CD4-positive, alpha-beta T cell treated with Interleukin-12 subunit alpha and Interleukin-12 subunit beta, for 1 hour (primary cell): ENCODE measurements at places on chromosomes 13 and 19.

GRCh38 chr13:33165787-33166186 is 119.8 kb downstream of the STARD13 start:
- no peak for DNase-seq

- DNase-seq: no peak
Observed at GRCh38 chr19:29724746-29725145, 9.7 kb upstream of the C19orf12 start.

DNA sequence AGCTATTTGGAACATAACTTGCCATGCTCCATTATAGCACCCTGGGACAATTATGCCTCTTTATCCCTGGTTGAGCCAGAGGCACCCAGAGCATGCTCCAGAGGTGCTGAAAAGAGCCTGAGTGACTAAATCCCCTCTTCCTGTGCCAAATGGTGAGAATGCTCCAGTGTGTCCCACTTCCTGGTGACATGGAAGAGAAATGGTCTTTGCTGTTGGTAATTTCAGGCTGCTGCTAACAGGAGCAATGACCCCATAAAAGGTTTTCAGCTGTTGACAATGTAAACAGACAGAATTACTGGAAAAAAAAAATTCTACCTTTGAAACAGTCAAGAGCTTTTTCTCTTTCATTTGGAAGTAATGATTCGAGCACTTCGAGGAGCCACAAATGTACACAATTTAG is 341.8 kb downstream of the FGF9 start:
- no peak for DNase-seq

DNA sequence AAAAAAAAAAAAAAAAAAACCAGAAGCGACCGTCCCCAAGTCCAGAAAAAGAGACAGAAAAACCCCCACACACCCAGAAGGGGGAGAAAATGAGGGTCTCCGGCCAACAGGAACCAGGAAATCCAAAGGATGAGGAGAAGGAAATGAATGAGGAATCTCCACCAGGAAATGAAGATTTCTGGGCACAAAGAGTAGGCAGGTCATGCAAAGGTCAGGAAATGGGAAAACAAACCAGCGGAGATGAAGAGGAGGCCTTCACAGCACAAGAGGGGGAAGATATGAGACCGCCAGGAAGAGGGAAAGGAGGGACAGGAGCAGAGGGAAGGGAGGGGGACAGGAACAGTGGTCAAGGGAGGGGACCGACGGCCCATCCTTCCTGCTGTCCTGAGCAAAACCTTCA is 5.8 kb downstream of the TEAD2 start:
- no peak for DNase-seq

DNA sequence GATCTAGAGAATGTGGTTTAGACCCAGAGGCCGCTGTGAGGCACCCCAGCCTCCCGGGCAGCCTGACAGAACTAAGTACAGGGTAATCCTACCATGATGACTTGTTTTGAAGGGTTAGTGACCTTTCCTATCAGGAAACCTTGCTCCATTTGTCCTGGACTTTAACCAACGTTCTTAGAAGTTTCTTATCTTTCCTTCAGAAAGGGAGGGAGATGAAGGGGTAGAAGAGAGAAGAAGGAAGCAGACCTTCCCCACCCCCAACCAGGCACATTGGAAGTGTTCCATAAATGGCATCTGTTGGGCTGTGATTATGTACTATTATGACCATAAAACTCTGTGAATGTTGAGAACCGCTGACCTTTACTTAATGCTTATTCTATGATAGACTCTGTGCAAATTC is 184.2 kb downstream of the OXGR1 start:
- no peak for DNase-seq

DNA sequence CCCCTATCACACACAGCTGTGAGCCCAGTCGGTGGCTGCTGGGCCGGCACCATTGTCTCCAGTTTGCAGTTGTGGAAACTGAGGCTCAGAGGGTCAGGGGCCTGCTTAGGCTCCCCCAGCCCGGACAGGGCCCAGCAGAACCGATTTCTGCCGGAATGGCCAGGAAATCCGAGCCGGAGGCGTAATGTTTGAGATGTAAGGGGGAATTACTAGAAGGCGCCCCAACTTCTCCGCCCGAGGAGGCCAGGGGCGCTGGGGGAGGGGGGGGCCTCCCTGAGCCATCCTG is 962 bp downstream of the KISS1R start:
- DNase-seq: no peak

DNA sequence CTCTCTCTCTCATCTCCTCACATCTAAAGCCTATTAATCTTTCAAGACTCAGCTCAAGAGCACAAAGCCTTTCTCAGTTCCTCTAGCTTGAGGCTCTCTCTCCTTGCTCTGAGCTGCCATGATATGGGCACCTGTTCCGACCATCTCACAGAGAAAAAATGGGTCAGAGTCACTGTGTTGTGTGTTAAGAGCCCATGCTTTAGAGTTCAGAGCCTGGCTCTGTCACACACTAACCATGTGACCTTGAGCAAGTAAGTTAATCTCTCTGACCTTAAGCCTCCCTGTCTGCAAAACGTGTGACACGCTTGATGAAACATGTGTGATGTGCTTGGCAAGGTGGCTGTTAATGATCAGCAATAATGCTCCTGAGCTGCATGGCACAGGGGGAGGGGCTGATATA is 245.2 kb downstream of the DLEU7 start:
- no peak for DNase-seq

DNA sequence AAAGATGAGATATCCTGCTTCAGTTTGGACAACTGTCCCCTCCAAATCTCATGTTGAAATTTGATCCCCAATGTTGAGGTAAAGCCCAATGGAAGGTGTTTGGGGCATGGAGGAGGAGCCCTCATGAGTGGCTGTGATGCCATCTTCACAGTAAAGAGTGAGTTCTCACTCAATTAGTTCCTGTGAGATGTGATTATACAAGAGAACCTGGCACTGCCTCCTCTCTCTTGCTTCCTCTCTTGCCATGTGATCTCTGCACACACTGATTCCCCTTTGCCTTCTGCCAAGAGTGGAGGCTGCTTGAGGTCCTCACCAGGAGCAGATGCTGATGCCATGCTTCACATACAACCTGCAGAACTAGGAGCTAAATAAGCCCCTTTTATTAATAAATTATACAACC is 86.9 kb downstream of the HSPH1 start:
- no peak for DNase-seq

DNA sequence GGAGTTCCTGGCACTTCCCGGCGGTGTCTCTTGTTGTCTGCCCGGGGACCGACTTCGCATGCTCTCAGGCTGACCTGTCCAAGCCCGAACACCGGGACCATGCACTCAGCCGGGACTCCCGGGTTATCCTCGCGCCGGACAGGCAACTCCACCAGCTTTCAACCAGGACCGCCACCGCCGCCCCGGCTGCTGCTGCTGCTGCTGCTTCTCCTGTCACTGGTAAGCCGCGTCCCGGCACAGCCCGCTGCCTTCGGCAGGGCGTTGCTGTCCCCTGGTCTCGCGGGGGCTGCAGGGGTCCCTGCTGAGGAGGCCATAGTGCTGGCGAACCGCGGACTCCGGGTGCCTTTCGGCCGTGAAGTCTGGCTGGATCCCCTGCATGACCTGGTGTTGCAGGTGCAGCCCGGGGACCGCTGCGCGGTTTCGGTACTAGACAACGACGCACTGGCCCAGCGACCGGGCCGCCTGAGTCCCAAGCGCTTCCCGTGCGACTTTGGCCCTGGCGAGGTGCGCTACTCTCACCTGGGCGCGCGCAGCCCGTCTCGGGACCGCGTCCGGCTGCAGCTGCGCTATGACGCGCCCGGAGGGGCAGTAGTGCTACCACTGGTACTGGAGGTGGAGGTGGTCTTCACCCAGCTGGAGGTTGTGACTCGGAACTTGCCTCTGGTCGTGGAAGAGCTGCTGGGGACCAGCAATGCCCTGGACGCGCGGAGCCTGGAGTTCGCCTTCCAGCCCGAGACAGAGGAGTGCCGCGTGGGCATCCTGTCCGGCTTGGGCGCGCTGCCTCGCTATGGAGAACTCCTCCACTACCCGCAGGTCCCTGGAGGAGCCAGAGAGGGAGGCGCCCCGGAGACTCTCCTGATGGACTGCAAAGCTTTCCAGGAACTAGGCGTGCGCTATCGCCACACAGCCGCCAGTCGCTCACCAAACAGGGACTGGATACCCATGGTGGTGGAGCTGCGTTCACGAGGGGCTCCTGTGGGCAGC is 661 bp downstream of the FREM2 start:
- DNase-seq: no peak

GRCh38 chr13:24308488-24309020 is 826 bp upstream of the C1QTNF9 start:
- DNase-seq: no peak

DNA sequence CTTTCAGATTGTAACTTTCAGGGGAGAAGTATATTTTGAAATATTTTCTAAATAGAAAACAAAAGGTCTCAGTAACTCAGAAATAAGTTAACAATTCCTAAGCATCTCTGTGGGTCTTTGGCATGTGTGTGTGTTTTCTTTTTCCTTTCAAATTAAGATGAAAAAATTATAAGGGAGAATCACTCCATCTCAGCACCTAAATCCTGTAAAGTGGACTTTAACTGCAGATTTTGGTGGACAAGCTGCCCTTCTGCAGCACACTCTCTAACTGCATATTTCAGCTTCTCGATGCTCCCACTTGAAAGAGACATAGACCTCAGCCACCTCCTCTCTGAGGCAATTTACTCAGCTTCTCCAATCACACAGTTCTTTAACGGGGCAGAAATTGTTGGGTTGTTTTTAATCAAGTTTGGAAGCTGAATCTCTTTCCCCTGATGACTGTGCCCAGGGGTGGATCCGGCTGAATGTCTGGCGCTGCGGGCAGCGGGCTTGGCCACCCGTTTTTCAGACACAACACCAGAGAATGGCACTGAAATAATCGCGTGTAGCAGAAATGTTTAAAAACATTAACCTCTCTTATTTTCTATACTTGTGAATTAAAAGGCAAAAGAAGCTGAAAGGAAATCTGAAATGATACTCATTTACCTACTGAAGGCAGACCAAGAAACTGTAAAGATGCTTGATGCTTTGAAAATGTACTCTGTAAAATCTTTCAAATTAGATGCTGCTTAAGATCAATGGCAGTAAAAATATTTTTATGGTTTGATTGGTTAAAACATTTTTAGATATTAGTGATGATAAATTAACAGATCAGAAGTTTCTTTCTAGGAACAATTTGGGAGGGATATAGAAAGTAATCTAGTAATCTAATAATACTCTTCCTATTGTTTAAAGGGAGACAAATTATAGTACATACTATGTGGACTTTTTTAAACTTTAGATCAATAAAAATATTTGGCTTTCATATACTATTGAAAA is 12.4 kb downstream of the ZIC2 start:
- no peak for DNase-seq

DNA sequence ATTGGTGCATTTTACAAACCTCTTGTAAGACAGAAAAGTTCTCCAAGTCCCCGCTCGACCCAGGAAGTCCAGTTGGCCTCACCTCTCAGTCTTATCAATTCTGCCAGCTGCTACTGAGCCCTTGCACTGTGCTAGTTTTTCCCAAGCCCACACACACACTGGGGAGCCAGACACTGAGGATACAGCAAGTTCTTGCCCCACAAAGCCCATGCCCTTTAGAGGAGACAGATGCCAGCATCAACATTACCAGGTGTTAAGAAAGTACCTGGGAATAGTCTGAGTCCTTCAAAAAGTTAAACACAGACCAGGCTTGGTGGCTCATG is 175.0 kb downstream of the PTPRS start:
- DNase-seq: no peak

DNA sequence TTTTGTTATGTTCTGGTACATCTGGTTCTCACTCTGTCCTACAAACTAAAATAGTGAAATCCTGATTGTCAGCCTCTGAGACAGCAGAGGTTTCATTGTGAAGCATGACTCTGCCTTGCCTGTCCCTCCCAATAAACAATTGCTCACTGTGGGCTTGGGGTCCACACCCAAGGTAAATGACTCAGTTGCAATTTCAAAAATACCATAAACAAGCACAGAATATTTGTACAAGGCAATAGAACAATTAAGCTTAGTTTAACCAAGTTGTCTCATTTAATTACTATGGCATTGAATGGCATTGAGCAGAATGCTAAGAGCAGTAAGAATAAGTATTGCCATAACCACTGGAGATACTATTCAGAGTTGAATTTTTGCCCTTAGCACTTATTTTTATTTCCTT is 353.6 kb downstream of the SPRY2 start:
- DNase-seq: no peak

DNA sequence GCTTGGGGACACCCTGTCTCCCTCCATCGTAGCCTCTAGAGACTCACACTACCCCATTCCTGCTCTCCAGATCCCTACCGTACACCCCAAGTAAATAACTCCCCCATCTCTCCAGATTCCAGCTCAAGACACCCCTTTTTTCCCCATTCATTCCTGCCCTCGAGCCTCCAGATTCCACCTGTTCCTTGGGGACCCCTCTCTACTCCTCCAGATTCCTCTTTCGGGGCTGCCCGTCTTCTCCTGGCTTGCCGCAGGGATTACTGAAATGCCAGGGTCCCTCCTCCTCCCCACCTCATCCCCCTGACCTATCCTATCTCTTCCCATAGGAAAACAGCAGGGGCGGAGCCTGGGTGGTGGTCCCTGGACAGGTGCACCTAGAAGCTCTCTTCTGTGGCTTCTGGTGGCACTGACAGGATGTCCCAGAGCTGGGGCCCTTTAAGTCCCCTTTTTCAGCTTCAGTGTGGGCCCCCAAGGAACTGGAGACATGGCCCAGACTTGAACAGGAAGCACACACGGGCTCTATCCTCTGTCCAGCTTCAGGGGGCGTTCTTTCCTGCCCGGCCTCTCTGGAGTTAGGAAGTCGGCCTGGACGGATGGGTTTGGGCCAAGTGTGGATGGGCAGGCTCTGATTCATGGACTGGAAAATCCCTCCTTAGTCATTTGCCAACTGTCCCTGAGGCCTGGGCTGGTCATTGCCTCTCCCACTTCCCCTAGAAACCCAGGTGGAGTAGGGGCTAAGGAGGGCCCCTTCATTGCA is 1.2 kb downstream of the ZSWIM4 start:
- DNase-seq: no peak

GRCh38 chr19:9972103-9972502 is 35.8 kb upstream of the OLFM2 start:
- DNase-seq: no peak

- no peak for DNase-seq
Observed at GRCh38 chr13:97826421-97827012, 127.0 kb upstream of the IPO5 start.
